ENCODE measurements at places on chromosomes 11 and 22.

DNA sequence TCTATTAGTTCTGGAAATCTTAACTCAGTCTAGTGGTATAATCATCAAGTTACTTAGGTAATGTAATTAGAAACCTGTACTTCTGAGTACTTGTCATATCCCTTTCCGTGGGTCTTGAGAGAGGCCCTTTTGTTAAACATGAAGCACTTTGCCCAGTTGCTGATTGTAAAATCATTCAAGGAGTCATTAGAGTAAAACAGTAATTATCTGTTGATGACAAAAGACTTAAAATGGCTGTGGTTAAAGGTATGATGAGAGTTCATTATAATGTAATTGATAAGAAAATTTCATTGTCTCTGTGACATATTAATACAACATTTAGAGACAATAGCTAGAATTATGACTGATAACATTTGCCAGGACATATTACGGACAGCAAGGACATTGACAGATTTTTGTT lies 34.3 kb downstream of the PRR5L start:
- DNase-seq = no peak

DNA sequence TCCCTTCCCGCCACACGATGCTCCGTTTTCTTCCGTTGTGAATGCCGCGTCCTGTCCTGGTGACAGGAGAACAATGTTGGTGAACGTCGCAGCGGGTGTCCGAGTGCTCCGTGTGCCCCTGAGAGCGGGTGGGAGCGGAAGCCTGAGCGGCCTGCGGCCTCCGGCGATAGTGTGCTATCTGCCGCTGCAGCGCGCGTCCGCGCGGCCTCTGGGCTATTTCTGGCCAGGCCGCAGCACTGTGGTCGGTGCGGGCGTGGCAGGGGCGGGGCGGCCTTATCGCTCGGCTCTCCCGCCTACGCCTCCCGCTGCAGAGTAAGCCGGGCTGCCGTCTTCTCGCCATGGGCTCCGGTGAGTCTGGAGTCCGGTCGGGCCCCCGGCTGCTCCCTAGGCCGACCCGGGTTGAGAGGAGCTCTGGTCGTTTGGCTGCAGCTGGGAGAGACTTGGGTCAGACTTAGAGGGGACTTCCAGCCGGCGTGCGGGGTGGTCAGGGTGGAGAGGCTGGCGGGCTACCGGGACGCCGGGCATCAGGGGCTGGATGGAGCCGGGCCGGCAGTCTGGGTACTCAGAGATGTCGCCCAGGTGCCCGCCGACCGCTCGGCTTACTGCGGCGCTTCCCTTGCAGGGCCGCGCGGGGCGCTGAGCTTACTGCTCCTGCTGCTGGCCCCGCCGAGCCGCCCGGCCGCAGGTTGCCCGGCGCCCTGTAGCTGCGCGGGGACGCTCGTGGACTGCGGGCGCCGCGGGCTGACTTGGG lies at the start of gene GP1BB:
Gene GP1BB (plus strand): TSS at position 308 of the 751 bp plus-strand sequence. CDS start 31 bp downstream, at position 339.
- no peak for DNase-seq

- DNase-seq = no peak
Observed at GRCh38 chr11:64987998-64988854, 8.5 kb downstream of the BATF2 start.

- DNase-seq = no peak
Observed at GRCh38 chr11:119624102-119624615, 104.8 kb downstream of the NECTIN1 start.

GRCh38 chr11:33761471-33761870 lies 12.8 kb downstream of the FBXO3 start:
- no peak for DNase-seq

DNA sequence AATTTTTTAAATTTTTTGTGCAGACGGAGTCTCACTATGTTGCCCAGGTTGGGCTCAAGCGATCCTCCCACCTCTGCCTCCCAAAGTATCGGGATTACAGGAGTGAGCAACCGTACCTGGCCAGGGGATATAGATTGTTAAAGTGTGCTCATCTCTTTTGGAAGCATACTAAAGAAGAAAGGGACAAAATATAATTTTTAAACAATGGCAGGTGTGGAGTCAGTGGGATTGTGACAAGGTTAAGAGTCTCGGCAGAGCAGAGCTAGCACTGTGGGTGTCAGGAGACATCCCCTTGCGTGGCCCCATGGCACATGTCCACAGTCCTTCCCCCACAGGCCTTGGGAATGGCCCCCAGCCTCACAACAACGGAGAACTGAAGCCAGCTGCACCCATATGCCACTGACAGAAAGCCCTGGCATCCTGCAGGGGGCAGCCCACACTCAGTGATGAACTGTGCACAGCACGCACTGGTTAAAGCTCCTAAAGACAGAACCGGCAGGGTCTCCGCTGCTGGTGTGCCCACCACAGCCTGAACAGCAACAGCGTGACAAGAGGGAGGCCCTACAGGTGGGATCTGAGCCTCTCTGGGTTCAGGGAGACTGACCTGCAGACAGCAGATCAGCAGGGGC lies 29.9 kb downstream of the SERPIND1 start:
- peak; percentile 39 for DNase-seq

DNA sequence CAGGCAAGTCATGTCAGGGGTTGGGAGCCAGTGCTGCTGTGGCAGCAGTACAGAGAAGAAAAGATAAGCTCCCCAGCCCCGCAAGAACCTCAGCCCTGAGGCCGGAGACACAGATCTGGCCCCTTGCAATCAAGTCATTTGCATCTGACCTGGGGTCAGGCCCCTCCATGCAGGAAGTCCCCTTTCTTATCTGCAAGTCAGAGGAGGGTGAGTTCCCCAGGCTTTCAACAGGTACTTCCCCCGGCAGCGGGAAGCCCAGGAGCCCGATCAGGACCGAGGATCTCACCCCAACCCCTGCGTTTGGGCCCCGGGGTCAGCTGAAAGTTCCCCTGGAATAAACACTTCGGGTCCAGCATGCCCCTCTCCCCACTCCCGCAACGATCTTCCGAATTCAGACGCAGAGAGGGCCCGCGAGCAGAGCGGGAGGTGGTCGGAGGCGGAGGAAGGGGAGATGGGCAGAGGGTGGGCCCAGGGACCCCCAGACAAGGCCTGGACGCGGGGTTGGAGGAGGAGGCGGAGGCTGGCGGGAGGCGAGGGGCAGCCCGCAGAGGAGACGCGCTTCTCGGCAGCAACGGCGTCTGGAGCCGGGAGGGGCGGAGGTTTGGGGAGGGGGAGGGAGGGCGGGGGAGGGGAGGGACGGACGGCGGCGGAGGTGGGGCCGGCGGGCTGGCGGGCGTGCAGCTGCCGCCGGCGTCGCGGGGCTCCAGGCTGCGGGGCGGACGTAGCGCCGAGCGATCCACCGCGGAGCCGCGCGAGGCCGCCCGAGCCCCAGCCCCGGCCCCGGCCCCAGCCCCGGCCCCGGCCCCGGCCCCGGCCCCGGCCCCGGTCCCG lies at the start of gene TSPAN18:
Gene TSPAN18 (plus strand): TSS at position 680 of the 831 bp plus-strand sequence. CDS start 179,455 bp downstream, outside the sequence.
- DNase-seq = peak; percentile 47

- DNase-seq = no peak
Observed at GRCh38 chr11:73260127-73260457, 12.0 kb upstream of the P2RY6 start.

DNA sequence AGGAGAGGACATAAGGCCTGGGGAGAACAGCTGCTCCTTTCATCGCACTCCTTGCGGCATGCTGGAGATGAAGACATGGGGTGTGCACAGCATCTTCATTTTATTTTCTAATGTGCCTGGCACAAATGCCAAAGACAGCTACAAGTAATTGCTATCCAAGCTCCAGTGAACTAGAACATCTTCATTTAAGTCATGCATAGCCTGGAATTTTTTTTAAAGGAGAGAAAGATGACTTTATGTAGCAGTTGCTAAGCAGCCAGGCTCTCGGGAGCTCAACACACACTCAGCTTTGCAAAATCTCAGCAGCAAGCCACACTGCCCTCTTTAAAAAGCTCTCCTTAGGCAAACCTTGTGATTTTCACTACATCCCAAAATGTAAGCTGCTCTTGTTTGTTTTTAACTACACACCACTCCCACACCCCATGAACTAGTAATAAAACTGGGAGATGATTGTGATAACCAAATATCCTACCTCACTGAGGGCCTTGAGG lies 164.5 kb upstream of the POU2AF2 start:
- no peak for DNase-seq

DNA sequence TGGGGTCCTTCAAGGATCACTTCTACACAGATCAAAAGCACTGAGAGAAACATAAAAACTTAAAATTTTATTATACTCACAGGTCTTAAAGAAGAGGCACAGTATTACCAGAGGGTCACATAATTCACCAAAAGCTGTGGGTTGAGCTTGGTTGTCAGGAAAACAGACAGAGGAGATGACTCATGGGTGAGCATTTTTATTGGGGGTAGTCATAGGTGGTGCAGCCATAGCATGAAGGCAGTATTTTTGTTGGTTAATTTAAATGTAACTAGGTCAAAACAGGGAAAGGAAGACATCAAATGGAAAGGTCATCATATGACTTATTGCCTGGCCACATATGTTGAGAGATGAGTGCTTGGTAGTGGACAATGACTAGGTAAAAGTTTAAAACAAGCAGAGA lies 24.2 kb downstream of the OR5B17 start:
- peak; percentile 67 for DNase-seq

- no peak for DNase-seq
Observed at GRCh38 chr11:78952890-78953289, 378.2 kb upstream of the NARS2 start.

DNA sequence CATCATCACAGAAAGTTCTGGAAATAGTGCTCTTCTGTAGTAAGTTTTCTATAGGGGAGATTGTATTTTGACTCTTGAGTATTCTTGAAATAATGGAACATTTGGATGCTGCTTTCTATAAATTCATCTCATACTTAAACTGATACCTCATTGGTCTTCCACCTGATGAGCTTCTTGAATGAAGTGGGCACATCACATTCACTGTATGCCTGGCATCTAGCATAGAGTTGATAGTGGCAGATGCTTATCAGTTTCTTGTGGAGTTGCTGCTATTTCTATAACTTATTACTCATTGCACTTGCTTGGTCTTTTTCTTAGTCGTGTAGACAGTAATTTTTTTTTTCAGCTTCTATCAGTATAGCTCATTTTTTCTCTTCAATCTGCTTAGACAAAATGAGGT lies 5.4 kb downstream of the ATXN10 start:
- DNase-seq = no peak

DNA sequence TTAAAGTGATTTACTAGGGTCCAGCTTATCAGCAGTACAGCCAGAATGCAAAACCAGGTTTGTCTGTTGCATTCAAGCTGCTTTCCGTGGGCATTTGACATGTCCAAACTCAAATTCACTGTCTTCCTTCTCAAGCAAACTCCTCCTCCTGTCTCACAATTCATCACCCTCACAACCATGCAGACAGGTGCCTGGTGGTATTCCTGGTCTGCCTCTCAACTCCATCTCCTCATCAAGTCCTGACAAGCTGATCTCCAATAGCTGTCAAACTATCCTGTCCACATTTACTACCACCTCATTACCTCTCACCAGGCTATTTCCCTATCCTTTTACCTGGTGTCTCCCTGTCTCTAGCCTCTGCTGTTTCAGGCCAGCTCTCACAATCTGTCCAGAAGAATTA lies 49.1 kb upstream of the LYVE1 start:
- DNase-seq = no peak

DNA sequence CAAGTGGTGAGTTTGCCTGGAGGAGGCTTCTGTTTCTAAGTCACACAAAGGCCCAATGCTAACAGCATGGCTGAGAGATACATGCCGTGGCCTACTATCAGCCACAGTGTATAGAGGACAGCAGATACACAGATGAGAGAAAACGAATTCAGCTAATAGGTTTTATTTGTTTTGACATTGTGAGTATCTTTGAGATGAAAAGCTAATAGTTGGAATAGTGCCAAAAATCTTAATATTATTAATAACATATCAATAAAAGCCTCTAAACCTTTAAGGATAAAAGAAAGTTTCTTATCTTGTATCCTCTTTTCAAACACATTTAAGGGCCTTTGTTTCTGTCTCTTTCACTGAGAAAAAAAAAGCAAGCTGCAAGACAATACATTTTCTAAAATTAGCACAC lies 30.5 kb upstream of the OLFML1 start:
- no peak for DNase-seq

DNA sequence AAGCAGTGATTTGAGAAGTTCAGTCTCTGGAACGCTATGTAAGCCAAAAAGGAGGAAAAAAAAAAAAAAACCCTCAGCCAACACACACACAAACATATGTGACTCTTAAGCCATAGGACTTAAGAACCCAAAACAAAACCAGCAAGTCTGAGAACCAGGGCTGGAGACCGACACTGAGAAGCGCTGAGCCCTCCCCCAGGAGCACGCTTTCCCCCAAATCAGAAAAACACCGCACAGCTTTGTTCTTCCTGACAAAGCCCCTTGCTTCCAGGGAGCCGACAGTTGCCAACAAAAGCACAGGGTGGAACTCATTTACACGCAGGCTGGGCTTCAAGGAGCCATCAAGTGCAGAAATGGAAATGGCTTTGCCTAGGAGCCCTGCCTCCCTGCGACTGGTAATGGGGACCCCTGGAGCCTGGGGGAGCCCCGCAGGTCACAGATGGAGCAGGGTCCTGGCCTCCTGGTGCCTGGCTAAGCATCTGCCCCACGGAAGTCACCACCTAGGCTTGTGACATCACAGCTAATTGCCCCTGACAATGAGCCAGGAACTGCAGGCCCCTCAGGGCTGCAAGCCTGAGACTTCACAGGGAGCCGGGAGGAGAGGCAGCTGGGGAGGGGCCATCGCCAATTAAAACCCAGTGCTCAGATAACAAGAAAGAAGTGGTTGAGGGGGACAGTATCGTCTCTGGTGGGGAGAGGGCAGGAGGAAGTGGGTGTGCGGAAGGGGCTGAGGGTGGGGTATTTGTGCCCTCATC lies 66.9 kb downstream of the NFAM1 start:
- DNase-seq = peak; percentile 36

DNA sequence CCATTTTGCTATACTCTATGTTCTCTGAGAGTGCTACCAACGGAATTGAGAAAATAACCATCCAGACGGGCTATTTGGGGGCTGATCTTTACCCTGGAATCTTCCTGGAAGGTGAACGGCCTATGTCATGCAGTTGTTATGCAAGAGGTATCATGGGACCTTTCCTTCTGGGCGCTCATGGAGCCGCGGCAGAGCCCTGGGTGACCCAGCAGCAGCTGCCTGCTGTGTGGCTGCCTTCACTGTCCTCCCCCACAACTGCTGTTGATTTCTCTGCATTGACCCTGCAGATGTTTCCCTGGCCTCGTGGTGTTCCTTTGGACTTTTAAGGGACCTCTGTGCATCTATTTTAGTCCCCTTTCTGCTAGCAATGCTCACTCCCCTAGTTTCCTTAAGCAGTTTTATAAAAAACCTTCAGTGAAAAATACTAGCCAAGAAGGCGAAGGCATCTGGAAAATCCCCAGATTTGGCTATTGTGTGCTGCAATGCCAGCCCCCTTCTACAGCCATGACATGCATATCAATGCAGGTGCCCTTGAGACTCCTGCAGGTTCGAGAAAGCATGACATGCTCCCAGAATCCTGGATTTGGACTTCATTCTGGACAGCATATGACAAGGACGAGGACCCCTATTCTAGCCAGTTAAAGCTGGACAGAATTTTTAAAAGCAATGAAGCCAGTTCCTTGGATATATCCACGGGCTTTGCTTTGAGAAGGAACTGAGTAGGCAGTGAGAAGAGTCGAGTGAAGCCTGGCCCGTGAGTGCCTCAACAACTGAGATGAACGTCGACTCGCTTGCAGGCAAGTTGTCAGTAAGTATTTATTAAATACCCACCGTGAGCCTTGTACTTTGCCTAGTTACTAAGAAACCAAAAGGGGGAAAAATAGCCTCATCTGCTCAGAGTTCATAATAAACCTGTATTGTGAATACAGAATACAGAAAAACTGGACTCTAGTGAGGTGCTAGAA lies at the start of gene SLC25A18:
Gene SLC25A18 (plus strand): TSS at position 593 of the 965 bp plus-strand sequence. CDS start 16,447 bp downstream, outside the sequence.
- no peak for DNase-seq

GRCh38 chr11:102914238-102915043 lies 39.7 kb upstream of the MMP12 start:
- peak; percentile 56 for DNase-seq
